ENCODE measurements at places on chromosomes 12 and 14.
A peak's percentile ranks its signal among the peaks of the same experiment; 100 is the strongest.

DNA sequence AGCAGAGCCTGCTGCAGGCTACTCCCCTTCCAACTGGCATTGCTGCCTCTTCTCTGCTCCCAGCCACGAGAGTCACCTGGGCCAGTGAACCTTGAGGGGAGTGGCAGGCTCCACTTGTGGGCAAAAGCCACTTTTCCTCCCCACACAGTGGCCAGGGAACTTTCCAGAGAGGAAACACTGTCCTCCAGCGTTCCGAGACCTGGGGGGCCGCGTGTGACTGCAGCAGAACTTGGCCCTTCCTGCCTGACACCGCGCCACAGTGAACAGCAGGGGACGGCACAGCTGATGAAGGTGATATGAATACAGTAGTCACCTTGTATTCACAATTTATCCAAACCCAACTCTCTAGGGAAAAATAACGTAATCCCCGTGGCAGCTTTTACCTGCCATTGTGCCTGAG is 114.9 kb downstream of the PIWIL1 start:
- DNase-seq: no peak

- no peak for DNase-seq
These were observed 25.9 kb downstream of the CGRRF1 start for GRCh38 chr14:54535646-54536045.

GRCh38 chr14:82667501-82667900 is 1133.8 kb upstream of the SEL1L start:
- DNase-seq: no peak

- peak; percentile 72 for DNase-seq
These were observed at the start of gene HSPB8 for GRCh38 chr12:119178544-119179334. Gene HSPB8 (plus strand): TSS chr12:119178931. CDS start chr12:119179313, 382 bp downstream.

- no peak for DNase-seq
These were observed 7.7 kb downstream of the FAM161B start for GRCh38 chr14:73942180-73942579.

DNA sequence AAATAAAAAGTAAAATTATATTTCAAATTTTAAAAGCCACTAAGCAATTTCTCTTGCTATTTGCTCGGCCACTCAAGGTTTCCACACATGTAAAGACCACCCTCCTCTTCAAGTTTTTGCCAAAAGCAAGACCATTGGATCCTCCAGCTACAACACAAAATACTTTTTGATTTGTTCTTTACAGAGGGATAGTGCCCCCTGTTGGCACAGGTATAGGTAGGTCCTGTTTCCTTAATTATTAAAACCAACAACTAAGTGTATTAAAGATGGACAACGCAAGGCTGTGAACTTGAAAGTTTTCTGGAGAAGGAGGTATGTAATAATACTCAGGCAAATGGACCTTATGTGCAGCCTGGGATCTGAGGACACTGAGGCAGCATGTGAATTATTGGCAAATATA is 23.8 kb downstream of the ATP6V1D start:
- DNase-seq: no peak

GRCh38 chr12:66217342-66217917 is 28.4 kb downstream of the IRAK3 start:
- DNase-seq: no peak

DNA sequence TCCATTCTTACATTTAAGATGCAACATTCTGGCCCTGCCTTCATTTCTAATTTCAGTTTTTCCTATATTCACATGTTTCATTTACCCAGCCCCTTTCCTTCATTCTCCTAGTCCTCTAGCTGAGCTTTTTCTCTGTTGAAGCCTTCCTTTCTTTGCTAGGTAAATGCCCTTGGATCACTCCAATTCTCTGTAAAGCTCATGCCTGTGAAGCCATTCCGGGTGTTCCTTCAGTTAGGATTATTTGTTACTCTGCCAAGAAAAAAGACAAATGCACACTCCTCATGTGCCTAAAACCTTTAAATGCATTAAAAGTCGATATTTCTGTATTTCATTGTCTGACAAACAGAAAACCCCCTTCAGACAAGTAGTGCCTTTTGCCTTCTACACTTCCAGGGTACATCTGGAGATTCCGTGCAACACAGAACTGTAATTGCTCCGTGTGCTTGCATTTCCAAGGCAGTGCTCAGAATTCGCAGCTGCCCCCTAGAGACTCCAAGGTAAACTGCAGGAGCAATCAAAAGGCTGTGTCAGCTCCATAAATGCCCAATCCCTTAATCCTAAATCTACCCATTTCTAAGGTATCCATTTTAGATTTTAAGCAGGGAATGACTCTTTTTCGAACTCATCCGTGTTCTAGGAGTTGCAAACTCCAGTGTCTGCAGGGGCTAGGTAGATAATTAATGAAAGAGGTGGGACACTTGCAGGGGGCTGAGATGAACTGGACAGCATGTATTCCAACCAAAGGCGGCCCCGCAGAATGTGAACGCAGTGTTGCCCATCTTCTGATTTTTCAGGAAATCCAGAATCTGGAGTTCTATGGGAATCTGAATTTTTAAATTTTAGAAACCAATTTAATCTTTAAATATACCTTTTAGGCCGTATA is 320.2 kb downstream of the GRIN2B start:
- peak; percentile 60 for DNase-seq

Data from globus pallidus (tissue), 1 donor.